ENCODE measurements at places on chromosomes 16 and 17. TPM values are rescaled to one million over a fixed set of nuclear protein-coding genes. Genes with fewer than 3 reads are reported as not detected.

Gene CACNG1
- not detected for total RNA-seq

GRCh38 chr17:7634384-7634783 lies 4.4 kb downstream of the SHBG start:
- DNase-seq = peak; percentile 65

Gene TBC1D28
- not detected for total RNA-seq

GRCh38 chr16:1788095-1788707 lies 5.3 kb downstream of the IGFALS start:
- peak; percentile 31 for DNase-seq

DNA sequence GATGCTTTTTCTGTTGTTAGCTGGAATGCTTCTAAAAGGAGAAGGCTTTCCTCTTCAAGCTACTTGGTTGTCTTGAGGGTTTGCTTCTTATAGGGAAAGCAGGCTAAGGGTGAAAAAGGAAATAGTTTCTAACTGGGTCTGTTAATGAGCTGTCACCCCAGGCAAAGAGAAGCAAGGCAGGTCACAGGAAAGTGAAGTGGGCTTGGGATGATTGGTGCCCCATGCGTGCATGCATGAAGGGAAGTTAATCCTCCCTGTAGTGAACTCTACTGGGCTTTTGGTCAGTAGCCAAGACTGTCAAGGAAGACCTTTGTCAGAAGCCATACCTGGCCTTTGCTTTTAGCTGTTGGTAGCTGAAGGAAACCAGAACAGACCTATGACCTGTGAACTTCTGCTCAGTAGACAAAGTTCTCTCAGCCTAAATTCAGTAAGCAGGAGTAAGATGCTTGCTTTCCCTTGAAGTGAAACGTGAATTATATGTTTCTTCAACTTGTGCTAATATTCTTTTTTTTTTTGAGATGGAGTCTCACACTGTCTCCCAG lies 16.5 kb downstream of the TENT4B start:
- no peak for DNase-seq

Gene RAMP2
- 39.3 TPM for total RNA-seq

Gene KRTAP9-2
- not detected for total RNA-seq

GRCh38 chr16:3541527-3542155 lies 35.6 kb downstream of the NLRC3 start:
- no peak for DNase-seq

- no peak for DNase-seq
Observed at GRCh38 chr17:54269881-54270280, 447.2 kb downstream of the KIF2B start.

Gene GRB7
- total RNA-seq = 5.1 TPM

DNA sequence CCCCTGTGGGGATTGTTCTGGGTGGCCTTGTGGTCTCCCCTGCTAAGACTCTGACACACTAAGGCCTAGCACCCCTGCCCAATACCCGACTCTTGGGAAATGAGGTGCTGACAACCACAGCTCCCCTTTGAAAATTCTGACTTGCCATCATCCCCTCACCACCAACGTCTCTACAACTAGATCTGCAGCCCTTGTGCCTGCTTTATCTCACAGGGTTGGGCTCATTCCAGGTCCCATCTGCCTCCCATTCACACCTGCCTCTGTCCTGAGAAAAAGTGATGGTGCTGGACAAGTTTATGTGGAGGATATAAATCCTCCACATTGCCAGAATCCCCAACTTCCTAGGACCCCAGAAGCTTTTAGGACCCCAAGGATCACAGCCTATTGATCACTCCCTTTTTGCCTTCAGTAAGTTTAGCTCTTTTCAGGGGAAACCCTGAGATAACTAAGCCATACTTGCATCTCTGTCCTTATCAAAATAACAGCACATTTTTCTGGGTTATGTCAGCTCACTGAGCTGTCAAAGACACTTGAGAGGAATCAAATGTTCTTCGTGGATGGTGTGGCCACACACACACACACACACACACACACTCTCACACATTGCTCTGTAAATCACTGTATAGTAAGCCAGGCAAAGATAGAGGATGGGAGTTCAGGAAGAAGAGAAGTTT lies 136.8 kb upstream of the CES5A start:
- no peak for DNase-seq

DNA sequence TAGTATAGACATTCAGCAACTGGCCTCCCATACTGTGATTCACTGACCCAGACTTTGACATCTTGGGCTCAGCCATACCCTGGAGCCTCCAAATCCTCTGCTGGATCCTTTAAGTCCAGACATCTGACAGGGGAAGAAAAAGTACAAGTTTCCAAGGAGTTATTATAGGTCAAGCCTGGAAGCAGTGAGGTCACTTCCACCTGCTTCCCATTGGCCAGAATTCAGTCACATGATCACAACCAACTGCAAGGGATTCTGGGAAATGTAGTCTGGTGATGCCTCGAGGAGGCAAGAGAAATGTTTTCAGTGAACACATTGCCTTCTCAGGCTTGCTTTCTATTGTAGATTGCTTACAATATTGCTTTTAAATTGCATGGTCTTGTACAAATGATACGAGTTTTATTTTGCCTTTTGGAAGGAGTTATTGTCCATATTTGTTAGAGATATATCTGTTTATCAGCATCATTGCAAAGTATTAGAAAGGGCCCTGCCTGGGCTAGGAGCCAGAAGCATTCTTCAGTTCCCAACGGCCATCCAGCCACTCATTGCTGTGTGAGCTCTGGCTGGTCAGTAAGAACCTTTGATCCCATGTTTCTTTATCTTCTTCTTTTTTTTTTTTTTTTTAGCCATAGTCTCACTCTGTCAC lies 696.9 kb downstream of the WWOX start:
- no peak for DNase-seq

GRCh38 chr17:9291912-9292560 lies 270.7 kb downstream of the NTN1 start:
- peak; percentile 58 for DNase-seq

DNA sequence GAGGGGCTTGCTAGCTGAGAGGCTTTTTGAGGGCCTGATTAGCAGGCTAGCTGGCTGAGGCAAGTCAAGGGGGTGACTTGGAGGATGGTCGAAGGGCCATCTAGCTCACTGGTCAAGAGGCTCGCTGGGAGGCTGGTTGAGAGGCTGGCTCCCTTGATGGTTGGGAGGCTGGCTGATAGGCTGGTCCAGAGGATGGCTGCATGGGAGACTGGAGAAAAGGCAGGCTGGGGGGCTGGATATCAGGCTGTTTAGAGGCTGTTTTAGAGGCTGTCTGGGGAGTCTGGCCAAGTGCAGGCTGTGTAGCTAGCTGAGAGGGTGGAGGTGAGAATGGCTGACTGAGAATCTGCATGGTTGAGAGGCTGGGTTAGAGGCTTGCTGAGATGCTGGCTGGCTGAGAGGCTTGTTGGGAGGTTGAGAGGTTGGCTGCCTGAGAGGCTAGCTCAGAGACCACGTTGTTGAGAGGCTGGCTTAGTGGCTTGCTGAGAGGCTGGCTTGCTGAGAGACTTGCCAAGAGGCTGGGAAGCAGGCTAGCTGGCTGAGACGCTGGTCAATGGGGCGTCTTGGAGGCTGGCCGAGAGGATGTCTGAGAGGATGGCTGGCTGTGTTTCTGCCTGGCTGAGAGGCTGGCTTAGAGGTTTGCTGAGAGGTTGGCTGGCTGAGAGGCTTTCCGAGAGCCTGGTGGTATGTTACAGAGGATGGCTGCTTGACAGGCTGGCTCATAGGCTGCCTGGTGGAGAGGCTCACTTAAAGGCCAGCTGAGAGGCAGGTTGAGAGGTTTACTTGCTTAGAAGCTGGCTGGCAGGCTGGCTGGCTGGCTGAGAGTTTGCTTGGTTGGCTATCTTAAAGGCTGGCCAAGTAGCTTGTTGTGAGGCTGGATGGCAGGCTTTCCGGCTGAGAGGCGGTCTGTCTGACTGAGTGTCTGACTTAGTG lies 36.6 kb upstream of the ACSM2B start:
- peak; percentile 79 for DNase-seq

DNA sequence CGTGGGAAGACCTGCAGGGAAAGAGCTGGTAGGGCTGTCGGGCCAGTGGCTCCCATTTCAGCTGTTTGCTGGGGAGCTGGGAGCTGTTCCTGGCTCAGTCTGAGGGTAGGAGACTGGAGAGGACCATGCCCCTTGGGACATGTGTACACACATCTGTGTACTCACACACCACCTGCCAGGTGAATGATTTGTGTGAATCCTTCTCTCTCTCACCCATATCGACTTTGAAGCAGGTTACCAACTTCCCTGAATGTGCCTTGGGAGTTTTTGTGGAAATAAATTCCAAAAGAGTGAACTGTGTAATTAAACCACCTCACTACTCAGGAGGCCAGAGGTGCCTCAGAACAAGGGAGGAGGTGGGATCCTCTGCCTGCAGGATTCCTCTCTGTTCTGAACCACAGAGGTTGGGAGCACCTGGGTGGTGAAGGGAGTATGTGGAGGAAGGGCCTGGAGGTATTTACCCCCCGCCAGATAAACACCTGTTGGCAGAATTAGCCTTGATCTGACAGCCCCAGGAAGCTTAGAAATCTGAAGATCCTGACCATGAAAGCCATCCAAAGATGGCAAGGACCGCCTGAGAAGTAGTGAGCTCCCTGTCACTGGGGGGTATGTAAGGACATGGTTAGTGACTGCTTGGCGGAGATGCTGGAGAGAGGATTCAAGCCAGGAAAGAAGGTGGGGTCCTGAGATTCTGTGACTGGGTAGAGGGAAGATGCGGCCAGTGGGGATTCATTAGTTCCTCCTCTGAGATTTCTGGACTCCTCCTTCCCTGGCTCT lies 3.3 kb downstream of the ABCC3 start:
- DNase-seq = no peak

DNA sequence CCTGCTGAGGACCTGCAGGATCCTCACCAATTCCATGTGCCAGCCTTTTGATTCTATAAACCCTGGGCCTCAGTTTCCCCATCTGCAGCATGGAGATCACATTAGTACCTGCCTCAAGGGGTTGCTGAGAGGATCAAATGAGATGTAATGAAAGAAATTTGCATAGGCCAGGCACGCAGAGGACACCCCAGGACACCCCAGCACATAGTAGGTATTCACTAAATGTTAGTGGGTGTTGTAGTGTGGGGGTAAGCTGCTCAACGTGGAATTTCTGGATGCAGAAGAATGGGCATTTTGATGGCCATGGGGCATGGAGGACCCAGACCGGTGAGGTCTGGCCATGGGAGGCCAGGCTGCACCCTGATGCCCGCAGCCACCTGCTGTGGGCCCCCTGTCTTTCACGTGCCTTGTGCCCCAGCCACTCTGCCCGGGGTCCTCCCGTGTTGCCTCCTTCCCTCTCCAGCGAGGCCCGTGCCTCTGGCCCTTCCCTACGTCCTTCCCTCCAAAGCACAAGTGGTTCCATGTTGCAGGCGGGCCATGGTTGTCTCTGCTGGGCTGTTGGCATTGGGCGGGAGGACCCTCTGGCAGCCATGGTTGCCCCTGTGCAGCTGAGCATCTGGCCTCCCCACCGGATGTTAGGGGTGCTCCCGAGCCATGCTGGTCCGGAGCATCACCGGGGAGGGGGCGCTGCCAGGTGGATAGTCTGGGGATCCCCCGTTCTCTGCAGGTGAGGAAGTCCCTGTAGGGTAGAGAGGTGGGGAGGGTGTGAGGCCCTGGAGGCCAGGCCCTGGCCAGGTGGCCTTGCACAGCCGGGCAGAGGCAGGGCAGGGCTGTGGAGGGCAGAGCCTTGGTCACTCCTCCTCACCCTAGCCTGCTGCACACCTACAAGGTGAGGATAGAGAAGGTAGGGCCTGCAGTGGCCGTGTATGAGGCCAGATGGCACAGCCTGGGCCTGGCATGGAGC lies 8.6 kb downstream of the MAP2K3 start:
- no peak for DNase-seq

- no peak for DNase-seq
Observed at GRCh38 chr17:58556833-58557250, 42.4 kb upstream of the MTMR4 start.

Gene ANKRD13B
- total RNA-seq = 8.3 TPM

DNA sequence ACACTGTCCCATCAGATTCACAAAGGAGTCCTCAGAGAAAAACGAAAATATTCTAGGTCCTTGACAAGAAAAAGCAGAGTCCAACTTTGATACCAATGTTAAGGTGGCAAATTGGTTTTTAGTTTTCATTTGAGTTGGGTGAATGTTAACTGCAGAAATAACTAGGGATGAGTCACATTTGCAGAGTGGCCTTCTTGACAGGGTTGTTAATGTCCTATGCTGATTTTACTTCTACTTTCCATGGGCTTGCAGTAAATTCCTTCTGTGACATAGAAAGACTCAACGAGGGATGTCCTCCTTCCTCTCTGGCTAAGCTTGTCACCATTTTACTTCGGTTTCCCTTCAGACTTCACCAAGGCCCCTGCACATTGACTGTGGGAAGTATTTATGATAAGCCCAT lies 47.2 kb upstream of the ICAM2 start:
- DNase-seq = no peak

DNA sequence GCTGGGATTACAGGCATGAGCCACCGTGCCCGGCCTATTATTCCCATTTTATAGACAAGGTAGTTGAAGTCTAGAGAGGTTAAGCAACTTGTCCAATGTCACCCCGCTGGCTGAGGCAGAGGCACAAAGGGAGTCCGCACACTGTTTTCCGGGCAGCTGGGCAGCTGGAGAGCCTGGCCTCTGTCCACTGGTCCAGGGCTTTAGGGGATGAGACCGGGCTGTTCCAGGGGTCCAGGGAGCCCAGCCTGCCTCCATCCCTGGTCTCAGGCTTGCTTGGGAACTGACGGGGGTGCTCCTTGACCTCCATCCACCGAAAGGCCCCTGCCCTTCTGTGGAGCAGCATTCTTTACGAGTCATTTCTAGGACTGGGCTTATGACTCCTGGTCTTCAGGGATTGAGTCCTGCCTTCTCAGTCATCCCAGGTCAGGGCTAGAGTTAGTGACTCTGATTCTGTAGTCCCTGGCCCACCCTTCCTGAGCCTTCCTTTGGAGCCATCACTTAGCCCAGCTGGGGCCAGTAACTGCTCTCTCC lies 37.5 kb downstream of the SOCS3 start:
- DNase-seq = peak; percentile 52

Gene EPOP
- 0.57 TPM for total RNA-seq

Gene ATXN7L3
- total RNA-seq = 36.0 TPM

DNA sequence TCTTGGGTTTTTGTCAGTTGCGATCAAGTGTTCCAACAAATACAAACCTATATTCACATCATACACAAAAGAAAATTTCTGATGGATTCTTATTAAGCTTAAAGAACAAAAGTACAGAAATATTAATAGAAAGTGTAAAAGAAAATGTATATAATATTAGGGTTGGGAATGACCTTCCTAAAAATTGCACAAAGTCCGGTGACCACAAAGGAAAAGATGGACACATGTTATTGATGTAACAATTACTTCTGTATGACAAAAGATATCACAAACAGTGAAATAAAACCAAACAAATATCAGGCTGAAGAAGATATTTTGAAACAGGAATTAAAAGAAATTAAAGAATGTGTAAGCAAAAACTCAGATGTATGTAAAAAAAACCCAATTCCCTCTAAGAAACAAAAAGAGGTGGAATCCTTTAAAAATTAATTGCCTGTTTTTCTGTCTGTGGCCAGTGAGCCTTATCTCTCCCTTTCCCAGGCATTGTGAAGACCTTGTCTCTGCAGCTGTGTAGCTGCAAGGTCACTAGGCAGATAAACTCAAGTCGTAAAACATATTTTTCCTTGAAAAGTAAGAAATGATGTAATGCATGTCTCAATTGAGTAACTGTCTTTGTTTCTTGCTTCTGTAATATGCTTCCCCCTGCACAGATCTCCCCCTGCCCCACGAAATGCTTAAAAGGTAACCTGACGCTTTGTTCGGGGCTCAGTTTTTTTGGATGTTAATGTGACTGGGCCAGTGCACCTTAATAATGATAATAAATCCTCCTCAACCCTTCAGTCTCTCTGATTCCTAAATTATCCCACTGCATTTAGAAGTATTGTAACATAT lies 2.8 kb downstream of the ST6GALNAC1 start:
- no peak for DNase-seq

GRCh38 chr16:31130336-31130891 lies 5.1 kb downstream of the PRSS8 start:
- no peak for DNase-seq

Measured in left ventricle myocardium superior (tissue), 1 donor.